A172 (cell line): ENCODE measurements at places on chromosomes 1 and 21.
A peak's percentile ranks its signal among the peaks of the same experiment; 100 is the strongest.

DNA sequence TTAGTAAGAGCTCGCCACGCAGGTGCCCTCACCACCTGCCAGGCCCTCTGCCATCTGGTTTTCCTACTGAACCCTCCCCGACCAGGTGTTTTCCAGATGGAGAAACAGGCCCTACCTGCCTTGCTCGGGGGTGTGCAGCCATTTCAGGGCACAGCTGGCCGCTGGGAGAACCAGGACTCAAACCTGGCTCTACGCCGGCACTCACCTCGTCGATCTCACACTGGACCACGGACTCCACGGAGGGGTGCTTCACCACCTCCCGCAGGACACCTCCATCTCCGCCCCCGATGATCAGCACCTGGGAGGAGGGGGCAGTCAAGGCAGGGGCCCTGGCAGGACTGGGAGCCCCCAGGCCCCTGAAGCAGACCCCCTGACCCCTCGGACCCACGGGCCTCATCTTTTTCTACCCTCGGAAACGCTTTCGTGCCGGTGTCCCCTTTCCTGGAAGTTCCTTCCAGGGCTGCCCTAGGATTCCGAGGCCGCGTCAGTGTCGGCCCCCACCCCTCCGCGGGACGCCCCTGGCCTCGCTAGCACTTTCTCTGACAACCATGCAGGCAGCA is 1.1 kb downstream of the SRM start:
- no peak for DNase-seq

GRCh38 chr1:3772715-3773571 is at the start of gene SMIM1:
TSS of gene SMIM1 (plus strand) at chr1:3772749. CDS start at chr1:3775374, 2,625 bp downstream.
- no peak for DNase-seq

GRCh38 chr1:227893949-227894721 is 53.6 kb downstream of the WNT9A start:
- DNase-seq = no peak

GRCh38 chr1:210532223-210532598 is 203.5 kb downstream of the HHAT start:
- no peak for DNase-seq

DNA sequence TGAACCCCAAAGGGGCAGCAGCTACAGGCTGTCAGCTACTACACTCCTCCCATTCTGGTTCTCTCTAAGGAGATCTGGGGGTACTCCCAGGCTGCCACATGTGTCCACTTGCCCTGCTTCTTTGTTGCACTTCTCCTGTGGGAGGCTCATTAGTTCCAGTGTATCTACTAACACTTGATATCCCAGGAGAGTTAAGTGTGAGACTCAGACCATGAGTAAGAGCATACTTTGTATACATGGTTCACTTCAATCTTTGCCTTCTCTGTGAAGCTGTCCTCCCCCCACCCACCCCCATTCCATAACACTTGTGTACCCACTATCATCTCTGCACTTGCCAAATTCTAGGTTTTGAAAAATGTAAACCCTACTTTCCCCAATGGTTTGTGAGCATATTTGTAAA is 34.9 kb upstream of the GADD45A start:
- DNase-seq = no peak

DNA sequence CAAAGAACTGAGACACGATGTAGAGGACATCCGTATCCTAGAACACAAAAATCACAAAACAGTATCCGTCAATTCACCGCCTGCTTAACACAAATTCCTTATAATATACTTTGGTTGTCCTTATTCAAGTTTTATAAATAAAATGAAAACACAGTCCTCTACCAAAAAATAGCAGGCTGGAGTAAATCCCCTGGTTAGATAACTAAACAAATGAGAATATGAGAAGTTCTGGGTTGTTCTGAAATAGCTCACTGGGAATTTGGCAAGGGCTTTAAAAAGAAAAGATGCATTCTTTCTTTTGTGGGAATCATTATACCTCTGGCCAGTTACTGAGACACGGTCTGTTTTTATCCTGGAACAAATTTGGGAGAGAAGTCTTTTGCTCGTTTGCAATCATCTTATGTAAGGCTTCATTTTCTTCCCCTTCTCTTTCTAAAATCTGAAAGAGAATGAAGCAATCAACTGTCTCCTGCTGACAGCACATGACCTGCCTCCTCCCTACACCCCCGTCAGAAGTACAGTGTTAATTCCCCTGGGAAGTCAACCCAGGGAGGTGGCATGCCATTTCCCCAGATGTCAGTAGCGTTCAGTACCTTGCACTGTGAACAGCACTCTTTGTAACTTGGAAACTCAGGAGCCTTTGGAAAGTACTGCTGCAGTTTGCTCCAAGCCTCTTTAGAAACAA is 37.1 kb upstream of the RAP1GAP start:
- peak; percentile 1 for DNase-seq

DNA sequence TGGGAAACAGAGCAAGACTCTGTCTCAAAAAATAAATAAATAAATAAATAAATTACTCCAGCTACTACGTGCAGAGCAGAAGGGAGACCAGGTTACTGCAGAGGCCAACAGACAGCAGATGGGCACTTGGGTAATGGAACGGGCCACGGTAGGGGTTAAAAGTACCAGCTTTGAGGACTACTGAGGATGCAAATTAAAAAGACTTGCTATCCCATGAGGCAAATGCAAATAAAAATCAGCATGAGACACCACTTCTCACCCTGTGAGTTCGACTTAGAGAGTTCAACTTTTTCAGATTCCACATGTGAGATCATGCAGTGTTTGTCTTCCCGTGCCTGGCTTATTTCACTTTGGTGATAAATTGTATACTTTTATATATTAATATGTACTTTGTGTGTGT is 6.6 kb downstream of the SLC2A5 start:
- DNase-seq = no peak

DNA sequence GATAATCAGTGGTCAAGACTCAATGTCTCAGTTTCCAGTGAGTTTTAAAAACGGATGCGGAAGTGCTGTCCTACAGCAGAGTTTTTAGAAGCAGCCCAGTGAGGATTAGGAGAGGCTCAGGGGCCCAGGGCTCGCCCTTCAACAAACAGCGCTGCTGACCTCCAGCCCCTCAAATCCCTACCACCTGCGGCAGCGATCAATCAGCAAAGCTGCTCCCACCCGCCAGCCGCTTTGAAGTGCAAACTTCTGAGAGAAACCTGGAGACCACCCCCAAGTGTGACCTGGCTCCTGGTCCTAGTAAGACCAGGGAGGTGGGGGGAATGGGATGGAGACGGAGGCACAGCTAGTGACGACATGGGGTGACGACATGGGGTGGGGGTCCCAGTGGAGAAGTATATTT is 14.4 kb downstream of the ZBTB17 start:
- DNase-seq = no peak

GRCh38 chr1:86701731-86702130 is 2.6 kb upstream of the SH3GLB1 start:
- no peak for DNase-seq

DNA sequence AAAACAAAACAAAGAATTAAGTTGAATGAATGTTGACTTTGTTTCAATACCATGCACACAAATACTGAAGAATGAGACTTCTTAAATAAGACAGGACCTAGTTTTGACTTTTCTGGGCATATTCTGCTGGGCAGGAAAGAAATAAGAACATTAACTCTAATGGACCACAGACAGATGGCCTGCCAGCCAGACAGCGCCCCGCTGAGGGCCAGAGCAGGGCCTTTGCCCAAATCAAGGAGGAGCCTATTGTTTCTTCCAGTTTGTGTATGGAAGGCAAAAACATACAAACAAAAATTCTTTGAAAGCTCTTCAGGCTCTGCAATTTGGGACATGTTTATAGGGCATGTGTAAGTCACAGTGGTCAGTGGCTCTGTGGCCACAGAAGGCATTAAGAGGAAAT is 44.4 kb upstream of the KIF26B start:
- no peak for DNase-seq

GRCh38 chr1:41051022-41051421 is 29.5 kb upstream of the SLFNL1 start:
- DNase-seq = no peak

- DNase-seq = no peak
Measured at GRCh38 chr1:1775327-1776226, 2.7 kb downstream of the NADK start.

DNA sequence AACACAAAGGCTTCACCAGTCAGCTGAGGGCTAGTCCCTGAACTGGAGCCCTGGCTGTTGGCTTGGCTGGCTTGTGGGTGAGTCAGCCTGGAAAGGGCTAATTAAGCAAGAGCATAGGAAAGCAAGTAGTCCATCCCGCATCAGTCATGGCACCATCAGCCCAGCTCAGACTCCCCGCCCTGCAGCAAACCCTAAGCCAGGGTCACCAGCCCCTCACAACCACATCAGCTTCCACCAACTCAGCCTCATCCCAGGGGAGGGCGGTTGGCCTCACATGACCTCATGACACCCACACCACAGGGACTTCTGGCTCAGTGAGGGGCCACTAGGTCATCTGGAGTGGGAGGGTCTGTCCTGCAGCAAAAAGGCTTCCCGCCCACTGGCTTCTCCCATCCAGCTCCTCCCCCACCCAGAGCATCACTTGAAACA is 7.0 kb upstream of the SPATC1L start:
- peak; percentile 74 for DNase-seq

- DNase-seq = no peak
Measured at GRCh38 chr1:13700521-13701270, 708 bp downstream of the PRDM2 start.

DNA sequence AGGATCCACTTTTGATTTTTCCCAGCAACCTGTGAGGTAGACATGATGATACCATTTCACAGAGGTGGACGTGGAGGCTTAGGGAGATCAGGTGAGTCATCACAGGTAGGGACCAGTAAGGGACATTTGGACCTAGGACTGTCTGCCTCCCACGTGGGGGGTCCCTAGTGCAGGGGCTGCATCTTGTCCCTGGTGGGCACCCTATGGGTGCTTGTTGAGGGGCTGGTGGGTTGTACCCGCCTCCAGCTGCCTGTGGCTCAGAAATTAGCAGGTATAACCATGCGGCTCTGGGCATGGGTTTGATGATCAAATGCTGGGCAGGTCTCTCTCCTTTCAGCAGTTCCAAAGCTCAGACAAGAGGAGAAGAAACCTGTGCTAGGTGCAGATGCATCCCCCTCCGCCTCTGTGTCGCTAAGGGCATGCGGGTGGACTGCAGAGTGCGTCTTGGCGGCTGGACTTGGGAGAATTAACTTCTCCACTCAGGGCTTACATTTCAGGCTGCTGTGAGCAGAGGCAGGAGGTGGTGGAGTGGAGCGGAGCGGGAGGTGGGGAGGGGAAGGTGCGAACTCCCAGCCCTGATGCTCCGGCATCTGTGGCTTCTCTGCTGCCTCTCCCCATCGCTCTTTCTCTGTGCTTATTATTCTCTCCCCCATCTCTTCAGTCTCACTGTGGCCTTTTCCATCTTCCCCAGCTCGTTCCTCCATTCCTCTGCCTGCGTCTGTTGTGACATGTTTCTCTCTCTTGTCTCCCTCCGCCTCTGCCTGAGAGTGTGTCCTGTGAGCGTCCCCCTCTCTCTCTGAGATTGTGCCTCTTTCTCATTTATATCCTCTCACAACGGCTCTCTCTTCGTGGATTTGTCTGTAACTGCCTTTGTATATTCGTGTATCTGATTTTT is 146.8 kb downstream of the PTPRU start:
- DNase-seq = no peak

- DNase-seq = no peak
Measured at GRCh38 chr1:111955755-111956154, 33.7 kb downstream of the KCND3 start.

- DNase-seq = no peak
Measured at GRCh38 chr1:77706321-77706720, 23.9 kb upstream of the ZZZ3 start.

DNA sequence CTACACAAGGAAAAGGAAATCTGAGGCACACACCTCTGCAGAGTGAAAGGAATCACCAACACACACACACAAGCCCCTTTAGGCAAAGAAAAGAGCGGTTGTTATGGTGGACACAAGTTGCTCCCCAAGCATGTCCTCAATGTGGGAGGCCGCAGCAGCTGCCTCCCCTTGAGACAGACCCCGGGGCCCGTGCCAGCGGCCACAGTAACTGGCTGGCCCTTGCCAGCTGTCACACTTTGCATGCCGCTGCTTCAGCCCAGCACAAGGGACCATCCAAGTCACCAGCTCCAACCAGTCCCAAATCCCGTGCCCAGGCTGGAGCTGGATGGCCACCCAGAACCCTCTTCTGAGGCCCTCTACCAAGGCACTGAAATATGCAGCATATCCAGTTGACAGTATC is 2.9 kb upstream of the OLIG1 start:
- no peak for DNase-seq

GRCh38 chr1:30661311-30661710 is 62.1 kb downstream of the MATN1 start:
- no peak for DNase-seq

- no peak for DNase-seq
Measured at GRCh38 chr1:220003610-220004299, 42.5 kb downstream of the EPRS1 start.

DNA sequence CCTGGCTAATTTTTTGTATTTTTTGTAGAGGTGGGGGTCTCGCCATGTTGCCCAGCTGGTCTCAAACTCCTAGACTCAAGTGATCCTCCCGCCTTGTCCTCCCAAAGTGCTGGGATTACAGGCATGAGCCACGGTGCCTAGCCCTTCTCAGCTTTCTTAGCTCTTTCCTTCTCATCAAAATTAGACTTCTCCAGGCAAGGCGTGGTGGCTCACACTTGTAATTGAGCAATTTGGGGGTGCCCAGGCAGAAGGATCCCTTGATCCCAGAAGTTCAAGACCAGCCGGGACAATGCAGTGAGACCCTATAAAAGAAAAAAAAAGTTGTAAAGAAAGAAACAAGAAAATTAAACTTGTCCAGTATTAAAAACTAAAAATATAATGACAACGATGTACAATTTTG is 112.6 kb upstream of the ERRFI1 start:
- no peak for DNase-seq
